Neural progenitor cell (in vitro differentiated cells): ENCODE measurements at places on chromosomes 16 and 17. TPM values are rescaled to one million over a fixed set of nuclear protein-coding genes. Genes with fewer than 3 reads are reported as not detected.

GRCh38 chr16:5235119-5235518, 137.5 kb upstream of the EEF2KMT start:
- no peak for DNase-seq

DNA sequence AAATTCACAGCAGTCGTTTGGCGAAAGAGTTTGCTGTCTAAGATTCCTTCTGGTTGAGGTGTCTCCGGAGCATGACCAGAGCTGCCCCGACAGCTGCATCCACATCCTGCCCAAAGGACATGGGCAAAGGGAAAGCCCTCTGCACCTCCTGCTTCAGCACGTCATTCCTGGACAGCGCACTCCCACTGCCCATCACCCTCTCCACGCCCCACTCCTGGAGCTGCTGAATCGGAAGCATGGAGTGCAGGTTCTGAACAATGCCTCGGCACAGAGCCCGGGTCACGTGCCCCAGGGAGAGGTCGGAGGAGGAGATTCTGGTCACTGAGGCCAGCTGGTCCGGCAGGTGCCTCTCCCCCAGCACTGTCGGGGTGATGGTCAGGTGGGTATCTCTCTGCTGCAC, 1.3 kb upstream of the TRPV1 start:
- no peak for DNase-seq

GRCh38 chr16:88710556-88710955, 4.3 kb downstream of the CTU2 start:
- DNase-seq: no peak

ACE gene
- total RNA-seq: 0.22 TPM in 1 of 2 replicates, not detected in the other

IKZF3 gene
- under 0.01 TPM in 1 of 2 replicates, not detected in the other for total RNA-seq

DNA sequence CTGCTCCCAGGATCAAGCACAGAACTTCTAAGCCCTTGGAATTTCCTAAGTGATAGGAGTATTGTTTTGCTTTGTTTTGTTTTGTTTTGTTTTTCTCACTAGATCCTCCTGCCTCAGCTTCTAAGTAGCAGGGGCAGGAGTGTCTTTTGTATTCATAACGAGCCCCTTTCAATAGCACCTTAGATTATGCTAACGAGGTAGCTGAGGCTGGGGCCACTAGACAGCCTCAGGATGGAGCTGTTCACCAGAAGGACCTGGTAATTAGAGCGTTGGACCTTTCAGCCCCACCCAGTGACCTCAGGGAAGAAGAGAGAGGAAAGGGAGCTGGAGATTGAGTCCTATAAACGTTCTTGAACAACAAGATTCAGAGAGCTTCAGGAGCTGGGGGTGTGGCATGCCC, 43.6 kb downstream of the IKZF3 start:
- peak; percentile 73 for DNase-seq

DNA sequence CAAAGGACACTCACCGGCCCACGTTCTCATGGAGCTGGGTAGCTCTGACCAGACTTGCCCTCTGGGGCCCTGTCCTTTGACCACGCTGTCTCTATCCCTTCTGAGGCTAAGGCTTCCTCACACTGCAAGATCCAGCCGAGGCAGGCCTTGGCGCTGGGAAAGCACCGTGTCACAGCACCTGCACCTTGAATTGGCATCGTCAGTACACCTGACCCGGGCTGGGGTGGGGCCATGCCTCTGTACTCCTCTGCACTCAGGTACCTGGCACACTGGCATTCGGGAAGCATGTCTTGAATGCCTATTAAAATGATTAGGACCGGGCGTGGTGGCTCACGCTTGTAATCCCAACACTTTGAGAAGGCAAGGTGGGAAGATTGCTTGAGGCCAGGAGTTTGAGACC, 6.0 kb downstream of the TBC1D24 start:
- DNase-seq: no peak
